ENCODE measurements at places on chromosomes 7 and 10.

GRCh38 chr7:94104301-94104700 is 100.1 kb upstream of the BET1 start:
- no peak for DNase-seq

GRCh38 chr7:44396931-44397545 is 71.6 kb upstream of the CAMK2B start:
- no peak for DNase-seq

DNA sequence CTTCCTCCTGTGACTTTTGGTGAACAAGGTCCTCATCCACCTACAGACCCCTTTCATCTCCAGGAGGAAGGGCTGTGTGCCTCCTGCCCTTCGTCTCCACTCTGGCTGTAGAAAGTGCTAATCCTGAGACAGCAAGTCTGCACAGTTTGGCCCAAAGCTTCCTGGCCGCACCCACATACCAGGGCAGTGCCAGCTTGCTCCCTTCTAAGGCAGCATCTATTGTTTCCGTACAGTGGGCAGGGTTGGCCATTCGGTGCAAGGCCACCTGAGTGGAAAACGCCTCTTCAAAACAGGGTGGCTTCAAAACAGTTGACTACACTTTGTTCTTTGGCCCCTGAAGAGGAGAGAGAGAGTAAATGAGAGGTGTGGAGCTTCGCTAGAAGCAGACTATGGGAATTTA is 134.1 kb upstream of the KLF14 start:
- no peak for DNase-seq

GRCh38 chr7:40544871-40545303 is 410.1 kb downstream of the SUGCT start:
- no peak for DNase-seq

DNA sequence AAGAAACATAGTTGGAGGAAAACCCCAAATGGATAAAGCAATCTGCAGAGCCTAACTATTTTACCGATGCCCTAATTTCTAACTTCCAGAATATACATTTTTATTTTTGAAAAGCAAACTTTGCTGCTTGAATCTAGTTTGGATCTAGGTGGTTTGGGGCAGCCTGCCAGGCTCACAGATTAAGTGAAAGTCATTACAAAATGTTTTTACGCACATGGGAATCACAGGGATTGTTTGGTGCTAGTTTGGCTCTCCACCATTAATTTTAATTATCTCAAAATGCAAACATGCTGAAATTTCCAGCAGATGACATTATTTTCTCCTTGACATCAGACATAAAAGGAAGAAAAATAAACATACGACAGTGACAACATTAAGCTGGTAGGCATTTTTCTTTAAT is 166.7 kb upstream of the INHBA start:
- DNase-seq, result no peak

DNA sequence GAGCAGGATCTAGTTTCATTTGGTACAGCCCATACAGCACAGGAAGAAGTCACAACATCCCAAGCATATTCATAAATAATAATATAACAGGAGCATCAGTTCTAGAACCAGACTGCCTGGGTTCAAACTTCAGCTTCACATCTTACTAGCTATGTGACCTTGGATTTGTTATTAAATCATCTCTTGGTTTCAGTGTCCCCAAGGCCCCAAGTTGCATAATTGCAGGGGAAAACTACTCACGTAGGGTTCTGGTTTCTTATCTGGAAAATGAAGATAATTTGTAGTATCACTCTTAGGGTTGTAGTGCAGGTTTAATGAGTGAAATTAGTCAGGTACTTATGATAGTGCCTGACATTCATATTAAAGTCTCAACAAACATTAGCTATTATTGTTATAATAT is 5.5 kb upstream of the IQUB start:
- DNase-seq, result no peak

DNA sequence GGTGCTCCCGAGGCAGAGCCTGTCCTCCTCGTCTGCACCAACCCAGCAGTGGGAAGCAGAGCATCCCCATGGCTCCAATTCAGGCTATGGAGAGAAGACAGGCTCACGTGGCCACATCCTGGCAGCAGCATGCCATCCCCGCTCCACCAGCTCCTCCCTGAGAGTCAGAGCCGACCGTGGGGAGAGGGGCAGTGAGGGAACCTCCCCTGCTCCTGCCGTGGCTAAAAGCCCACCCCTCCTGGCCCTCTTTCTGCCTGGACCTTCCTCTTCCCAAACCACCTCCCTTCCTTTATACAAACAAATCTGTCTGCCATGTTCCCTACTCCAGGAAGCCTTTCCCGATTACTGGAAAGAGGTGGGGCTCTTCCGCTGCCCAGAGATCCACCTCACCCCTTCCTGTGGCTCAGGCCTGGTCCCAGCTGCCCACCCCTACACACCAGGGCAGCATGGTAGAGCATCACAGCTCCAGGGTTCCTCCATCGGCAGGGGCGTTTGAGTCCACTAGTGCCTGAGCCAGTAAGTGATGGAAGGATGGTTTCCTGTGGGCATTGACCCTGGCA is 10.8 kb upstream of the AQP1 start:
- no peak for DNase-seq

DNA sequence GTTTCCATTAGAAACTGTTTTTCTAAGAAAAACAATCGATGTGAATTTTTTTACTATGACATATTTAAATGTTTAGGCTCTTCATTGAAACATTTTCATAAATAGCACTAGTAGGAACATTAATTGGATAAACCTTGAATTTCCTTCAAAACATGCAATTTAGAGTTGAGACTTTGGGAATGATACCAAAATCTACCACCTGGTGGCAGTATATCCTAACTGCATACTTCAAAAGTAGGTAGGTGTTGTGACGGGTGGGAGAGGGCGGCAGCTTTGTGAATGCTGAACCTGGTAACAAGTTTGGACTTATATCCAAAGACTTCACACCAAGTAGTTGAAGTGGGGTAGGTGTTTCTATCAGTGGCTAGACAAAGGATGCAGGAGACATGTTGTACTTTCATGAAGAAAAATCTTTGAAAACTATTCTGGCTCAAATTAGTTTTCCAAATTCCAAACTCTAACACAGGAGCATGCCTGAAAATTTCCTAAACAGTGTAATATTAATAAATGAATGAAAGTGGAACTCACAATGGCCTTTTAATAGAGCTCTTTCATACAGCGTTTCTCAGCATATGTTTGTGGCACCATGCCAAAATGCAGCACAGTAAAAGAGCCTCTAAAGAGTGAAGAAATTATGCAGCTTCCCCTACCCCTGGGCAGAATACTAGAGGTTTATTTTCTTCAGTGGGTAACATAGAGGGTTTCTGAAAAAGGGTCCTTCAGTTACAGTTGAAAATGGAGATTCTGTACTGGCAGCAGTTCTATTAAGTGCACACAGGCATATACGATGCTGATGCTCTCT is 201.0 kb upstream of the TPK1 start:
- DNase-seq, result no peak

DNA sequence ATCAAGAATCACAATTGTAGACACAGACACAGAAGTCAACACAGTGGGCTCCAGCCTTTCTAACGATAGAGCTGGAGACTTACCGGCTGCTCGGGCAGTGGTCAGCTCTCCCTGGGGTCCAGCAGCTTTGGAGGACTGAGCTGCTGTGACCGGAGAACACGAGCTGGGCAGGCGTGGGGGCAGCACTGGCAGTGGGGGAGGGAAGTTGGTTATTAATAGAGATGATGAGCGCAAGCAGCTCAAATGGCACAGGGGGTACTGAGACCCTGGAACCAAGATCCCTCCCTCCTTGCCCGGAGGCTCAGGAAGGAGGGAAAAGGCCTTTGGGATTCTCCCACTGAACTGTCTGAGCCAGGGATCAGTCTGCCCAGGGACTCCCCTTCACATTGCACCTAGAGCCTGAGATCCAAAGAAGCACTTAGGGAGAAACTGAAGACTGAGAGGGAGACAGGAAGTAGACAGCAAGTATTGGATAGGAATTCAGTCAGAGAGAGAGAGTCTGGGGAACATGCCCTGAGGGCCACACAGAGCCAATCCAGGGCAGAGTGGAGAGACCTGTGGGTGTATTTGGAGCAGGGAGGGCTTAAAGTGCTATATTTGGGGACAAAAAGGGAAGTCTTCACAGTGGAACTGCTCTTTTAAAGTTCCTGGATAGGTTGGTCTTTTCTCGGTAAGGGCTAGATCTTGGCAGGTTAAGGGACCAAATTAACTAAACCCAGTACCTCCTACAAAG is at the start of gene MYOZ1:
Gene MYOZ1, minus strand, starts transcription at position 147 of the 733 bp plus-strand sequence. CDS start 1,457 bp downstream, outside the sequence.
- DNase-seq, result no peak

DNA sequence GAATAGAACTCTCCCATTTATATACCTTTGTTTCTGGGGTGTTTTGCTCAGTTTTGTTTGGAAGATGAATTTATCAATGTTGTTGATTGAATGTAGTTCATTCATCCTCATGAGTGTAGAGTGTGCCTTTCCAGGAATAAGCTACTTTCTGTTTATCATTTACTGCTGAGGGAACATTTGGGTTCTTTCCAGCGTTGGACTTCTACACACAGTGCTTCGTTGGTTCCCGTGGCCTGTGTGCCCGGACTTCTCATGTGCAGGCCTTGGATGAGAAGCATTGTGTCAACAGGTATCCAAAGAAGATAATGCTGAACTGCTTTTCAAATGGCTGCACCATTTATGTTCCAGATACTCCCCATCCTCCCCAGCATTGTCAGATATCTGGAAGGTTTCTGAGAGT is 107.6 kb upstream of the TNS3 start:
- DNase-seq, result no peak

DNA sequence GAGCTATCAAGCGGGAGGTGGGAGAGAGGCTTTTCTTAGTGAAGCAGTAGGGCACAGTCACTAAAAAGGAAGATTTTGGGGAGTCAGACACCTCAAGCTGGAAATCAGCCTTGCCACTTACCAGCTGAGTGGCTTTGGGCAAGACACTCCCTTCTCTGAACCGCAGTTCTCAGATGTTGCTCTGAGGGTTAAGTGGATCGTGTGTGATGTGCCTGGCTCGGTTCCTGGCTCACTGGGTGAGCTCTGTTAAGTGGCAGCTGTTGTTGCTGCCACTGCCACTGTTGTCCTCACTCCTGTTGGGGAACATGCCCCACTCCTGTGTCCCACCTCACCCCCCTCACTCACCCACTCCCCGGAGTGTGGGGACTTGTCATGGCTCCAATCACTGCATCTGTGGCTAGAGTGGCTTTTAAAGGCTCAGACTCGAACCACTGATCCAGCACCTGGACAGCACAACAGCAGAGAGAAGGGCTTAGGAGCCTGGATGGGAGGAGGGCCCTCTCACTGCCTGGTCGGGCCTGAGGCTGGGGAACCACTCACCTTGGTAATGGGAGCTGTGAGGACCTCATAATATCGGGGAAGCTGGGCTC is 20.0 kb downstream of the PYROXD2 start:
- DNase-seq, result no peak

- DNase-seq, result no peak
Measured at GRCh38 chr7:27677912-27678612, 15.4 kb upstream of the HIBADH start.

DNA sequence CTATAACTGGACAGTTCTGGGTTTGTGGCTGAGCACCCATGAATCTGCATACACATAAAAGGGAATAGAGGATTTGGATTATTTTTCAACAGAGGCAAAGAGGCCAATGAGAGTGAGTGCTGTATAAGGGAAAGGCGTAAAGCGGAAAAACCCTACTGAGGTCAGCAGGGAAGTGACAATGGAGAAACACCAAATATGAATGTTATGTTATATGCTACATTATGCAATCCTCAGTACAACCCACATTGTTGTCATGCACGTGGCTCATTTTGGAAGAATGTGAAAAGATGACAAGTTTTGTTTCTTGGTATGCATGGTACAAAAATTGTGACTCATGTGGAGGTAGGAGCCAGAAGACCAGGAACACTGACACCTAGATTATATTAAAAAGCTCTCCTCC is 113.6 kb upstream of the AMPH start:
- DNase-seq, result no peak

- DNase-seq, result no peak
Measured at GRCh38 chr7:6423942-6424701, 23.6 kb downstream of the DAGLB start.

GRCh38 chr7:150979713-150980390 is 1.7 kb upstream of the KCNH2 start:
- no peak for DNase-seq

- no peak for DNase-seq
Measured at GRCh38 chr7:14786314-14786895, 116.1 kb downstream of the DGKB start.

GRCh38 chr10:63717027-63717715 is 196.0 kb downstream of the REEP3 start:
- no peak for DNase-seq

- DNase-seq, result no peak
Measured at GRCh38 chr10:74306227-74306982, 155.4 kb downstream of the ADK start.

DNA sequence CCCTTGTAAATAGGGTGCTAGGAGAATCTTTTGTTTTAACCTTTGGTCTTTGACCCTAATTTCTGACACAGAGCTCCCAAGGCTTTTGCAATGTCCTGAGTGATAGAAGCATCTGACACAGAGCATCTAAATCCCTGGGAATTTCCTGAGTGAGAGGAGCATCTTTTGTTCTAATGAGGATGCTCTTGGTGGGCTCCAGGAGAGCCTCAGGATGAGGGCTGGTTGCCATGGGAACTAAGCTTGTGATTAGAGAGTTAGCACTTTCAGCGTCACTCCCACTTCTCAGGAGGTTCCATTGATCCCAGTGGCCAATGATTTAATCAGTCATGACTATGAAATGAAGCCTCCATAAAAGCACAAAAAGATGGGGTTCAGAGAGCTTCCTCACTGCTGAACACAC is 264.8 kb downstream of the KIF20B start:
- DNase-seq, result no peak

DNA sequence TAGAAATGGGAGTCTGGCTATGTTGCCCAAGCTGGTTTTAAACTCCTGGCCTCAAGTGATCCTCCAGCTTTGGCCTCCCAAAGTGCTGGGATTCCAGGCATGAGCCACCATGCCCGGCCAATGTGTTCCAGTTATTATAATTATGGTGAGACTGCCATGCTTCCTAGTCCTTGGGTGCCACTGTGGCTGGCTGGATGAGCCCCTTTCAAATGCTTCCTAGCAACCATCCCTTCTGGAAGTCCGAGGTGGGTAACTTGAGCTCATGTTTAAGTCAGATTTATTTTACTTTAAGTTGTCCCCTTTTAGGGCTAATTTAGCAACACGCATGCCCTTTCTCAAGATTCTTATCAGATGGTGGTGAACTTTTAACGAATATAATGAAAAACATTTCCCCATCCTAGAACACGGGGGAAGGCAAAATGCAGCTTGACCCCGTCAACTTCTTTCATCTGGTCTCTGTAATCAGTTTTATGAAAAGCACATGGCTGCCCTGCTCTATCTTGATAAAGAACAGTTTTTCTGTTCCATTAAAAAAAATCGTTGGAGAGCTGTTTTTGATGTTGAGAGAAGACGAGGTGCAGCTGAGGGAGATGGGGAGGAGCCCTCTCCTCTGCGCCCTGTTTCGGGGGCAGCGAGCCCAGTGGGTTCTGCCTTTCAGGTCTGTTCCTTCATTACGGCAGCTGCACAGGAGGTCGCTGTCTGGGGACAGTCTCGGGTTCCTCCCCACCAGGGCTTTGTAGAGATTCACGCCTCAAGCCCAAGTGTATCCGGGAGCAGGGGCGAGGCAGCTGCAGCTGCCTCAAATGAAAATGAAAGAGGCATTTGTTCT is 61.0 kb upstream of the MKI67 start:
- DNase-seq, result no peak

Measured in stimulated activated CD8-positive, alpha-beta memory T cell treated with anti-CD3 and anti-CD28 coated beads, Interleukin-4, amount 100 ng/mL, for 1 hour (primary cell).